ENCODE measurements at places on chromosomes 6 and 20.

GRCh38 chr20:37329481-37330165, 16.3 kb upstream of the SRC start:
- DNase-seq, result no peak

DNA sequence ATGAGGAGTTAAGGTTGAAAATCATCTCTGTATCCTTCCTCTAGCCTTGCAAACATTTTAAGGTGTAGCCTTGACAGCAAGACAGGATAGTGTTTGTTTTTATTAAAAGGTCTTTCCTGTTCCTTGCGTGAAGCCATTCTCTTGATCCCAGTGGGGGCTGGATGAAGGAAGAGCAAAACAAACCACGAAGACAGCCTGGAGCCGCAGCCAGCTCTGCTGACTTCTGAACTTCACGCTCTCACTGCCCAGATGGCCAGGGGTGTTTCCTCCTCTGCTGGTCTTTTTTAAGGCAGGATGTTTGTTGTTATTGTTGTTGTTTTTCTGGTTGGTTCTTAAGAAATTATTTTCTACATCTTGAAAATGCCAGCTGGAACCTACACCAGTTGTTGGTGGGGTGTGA, 156.4 kb downstream of the MTHFD1L start:
- DNase-seq, result no peak

GRCh38 chr6:93794166-93794565, 374.8 kb upstream of the EPHA7 start:
- no peak for DNase-seq

GRCh38 chr6:37048851-37049757, 43.6 kb downstream of the FGD2 start:
- peak; percentile 75 for DNase-seq

DNA sequence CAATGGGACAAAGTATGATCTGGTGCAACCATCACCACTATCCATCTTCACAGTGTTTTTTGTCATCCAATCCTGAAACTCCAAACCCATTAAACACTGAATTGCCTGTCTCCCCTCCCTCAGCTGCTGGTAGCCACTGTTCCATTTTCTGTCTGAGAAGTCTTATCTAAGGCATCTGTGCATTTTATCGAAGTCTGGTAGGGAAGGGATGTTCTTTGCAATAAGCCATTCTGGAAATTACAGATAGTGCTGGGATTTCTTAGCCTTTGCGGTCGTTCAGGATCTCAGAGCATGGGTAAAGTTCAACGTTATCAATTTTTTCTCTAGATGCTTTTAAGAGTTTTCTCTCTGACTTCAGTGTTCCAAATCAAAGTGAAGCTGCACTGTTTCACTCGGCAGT, 24.1 kb downstream of the KIF25 start:
- no peak for DNase-seq

GRCh38 chr6:45350186-45350710, 22.1 kb downstream of the RUNX2 start:
- no peak for DNase-seq

DNA sequence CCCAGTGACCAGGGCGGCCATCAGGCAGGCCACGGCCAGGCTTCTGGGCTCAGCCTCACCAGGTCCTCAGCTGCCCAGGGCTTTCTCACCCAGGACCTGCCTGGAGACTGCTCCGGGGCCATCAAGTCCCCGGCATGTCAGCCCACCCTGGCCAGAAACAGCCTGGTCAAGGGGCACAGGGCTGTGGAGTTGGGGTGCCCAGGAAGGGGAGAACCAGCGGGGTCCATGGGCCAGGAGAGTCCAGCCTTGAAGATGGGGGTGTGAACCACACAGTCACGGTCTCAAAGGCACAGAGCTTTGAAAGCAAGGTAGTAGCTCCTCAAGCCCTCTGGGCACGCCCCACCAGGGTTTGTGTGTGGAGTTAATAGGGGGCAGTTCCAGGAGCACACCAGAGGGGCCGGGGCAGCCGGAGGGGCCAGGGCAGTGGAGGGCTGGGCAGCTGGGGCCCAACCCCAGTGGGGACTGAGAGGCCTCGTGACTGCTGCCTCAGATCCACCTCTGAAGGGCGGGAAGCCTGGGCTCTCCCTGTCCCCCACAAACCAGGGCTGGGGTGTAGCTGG, 48.0 kb upstream of the BHLHE23 start:
- DNase-seq, result no peak

GRCh38 chr6:13988049-13988738, 63.4 kb downstream of the RNF182 start:
- DNase-seq, result no peak

GRCh38 chr6:26249707-26249956, 115.4 kb upstream of the BTN3A2 start:
- DNase-seq, result peak; percentile 46

DNA sequence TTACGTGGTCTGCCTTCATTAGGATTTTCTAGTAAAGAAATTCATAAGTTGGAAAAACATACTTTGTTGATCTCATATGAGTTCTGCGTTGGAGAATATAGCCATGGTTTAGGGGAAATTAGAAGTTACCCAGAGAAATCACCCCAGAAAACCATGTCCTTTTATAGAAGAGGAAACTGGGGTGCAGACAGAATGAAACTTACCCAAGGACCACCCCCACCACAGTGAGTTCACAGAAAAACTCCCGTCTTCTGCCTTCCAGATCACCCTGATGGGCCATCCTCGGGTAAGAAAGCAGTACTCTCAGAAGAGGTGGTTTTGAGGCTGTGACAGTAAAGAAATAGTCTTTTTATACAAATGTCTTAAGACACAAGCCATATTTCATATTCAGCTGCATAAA, 25.1 kb upstream of the MAFB start:
- no peak for DNase-seq

- DNase-seq, result no peak
These were observed 52.0 kb upstream of the THEMIS start for GRCh38 chr6:127952831-127953230.

GRCh38 chr6:65149841-65150240, 557.2 kb downstream of the EYS start:
- no peak for DNase-seq

GRCh38 chr6:52231406-52232127, 12.7 kb downstream of the IL17F start:
- DNase-seq, result no peak

- no peak for DNase-seq
These were observed 58.2 kb downstream of the FAM217A start for GRCh38 chr6:4020822-4021132.

DNA sequence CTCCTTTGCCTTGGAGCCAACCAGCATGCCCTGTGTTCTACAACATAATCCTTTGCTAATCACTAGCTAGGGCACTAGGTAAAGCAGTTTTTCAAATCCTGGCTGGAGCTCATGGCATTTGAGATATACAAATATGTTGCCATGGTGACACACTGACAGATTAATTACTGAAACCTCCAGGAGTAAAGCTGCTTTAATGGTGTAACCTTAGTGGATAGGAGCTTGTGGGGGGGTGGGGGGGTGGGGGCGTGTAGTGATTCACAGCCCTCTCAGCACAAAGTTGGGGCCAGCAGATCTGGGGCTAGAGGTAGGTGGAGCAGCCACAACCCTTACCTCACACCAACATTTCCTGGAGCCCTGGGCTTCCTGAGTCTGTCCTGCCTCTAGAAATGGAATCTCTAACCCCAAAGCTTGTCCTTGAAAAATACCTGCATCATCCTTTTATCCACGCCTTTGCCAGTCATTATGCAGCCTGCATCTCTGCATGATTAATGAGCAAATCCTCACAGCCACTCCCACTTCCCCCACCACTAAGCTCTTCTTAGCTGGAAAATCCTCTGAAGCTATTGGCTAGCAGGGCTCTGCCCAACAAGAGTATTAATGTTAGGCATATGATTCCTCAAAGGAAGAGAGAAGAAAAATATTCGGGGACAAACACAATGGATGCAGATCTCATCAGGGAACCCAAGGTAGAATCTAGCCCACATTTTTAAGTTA, 84.5 kb upstream of the PRND start:
- DNase-seq, result no peak

GRCh38 chr20:58973179-58973578, 7.9 kb upstream of the NELFCD start:
- no peak for DNase-seq

DNA sequence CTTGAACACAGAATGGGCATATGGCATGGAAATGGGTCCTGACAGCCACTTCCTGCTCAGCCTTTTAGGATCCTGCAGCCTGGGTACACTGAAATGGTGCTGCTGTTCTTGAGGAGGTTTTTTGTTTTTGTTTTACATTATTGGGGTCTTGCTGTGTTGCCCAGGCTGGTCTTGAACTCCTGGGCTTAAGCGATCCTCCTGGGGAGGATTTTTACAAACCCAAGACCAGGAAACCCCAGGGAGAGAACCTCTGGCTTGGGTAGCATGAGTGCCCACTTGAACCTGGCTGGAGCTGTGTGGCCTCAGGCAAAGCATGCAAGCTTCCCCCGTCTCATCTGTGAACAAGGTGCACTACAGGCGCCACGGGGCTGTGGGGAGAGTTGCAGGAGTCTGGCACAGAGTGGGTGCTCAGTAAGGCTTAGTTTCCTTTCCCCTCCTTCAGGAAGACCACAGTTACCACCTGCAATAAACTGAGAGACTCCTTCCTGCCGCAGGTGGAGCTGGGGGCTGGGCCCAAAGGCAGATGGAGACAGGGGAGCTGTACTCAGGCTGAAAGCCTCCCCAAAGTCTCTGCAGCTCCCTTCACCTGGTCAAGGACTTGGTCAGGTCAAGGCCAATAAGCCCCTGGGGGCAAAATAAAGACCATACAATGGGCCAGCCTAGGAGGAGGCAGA, 1.8 kb downstream of the SLA2 start:
- peak; percentile 63 for DNase-seq

DNA sequence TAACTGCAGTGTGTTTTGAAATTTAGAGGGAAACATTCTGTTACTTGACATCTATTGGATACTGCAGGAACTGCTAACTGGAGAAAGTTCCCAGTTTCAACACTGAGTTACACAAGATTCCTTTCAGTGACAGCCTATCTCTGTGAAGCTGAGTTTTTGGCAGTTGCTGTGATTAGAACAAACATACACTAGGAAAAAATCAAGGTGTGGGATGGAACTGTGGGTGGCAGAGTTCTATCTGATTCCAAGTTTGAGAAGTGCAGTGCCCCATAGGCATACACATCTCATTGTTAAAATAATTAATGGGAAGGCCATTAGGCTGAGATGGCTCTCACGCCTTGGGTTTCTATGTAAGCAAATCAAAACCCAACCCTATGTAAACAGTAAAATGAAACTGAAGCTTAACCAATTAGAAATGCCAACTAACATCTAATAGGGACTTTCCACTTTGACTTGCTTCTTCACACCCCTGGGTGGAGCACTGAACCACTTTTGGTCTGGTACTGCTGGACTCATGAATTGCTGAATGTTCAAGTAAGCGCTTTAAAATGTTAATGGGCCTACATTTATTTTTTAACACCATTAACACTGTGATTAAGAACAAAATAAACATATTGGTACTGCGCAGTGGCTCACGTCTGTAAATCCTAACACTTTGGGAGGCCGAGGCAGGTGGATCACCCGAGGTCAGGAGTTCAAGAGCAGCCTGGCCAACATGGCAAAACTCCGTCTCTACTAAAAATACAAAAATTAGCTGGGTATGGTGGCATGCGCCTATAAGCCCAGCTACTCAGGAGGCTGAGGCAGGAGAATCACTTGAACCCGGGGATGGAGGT, 55.2 kb upstream of the TBC1D7 start:
- no peak for DNase-seq

- no peak for DNase-seq
These were observed 57.1 kb downstream of the TCP11 start for GRCh38 chr6:35084041-35084491.

DNA sequence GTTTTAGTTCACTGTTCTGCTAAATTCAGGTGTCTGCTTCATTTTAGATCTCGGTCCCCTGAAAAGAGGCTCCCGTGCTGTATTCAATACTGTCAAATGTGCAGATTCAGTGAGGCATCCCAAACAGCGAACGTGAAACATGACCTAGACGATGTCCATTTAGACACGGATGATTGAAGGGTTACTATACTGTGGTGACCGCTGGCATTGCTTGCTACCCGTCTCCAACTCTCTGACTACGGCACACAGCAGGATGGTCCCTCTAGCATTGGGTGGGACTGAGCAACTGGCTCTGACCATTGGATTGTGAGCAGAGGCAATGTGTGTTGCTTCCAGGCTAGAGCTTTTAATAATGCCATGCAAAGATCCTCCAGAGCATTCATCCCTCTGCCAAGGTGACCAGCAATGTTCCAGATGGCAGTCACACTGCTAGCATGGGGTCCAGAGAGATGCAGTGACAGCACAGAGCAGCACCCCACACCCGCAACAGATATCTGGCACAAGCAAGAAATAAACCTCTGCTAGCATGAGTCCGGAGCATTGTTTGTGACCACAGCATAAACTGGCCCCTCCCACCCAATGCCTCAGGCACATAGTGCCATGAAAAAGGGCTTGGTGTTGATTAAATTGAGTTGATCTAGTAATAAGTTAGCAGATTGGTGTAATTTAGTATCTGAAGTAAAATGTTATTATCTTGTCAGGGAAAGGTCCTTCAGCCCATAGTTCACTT, 9.0 kb downstream of the METTL24 start:
- DNase-seq, result no peak

- DNase-seq, result no peak
These were observed 14.7 kb downstream of the SNRPB start for GRCh38 chr20:2455771-2456497.

- no peak for DNase-seq
These were observed 43.0 kb upstream of the CCR6 start for GRCh38 chr6:167079853-167080297.

GRCh38 chr6:19452495-19452894, 384.7 kb upstream of the ID4 start:
- no peak for DNase-seq

All from activated CD8-positive, alpha-beta memory T cell treated with anti-CD3 and anti-CD28 coated beads, Interleukin-2, amount 50 U/mL, for 4 hours (primary cell).